Lung microvascular endothelial cell (primary cell): ENCODE measurements at places on chromosomes 12 and 14. TPM values are rescaled to one million over a fixed set of nuclear protein-coding genes. Genes with fewer than 3 reads are reported as not detected.

The KCNH5 gene
- not detected in 2 replicates for total RNA-seq

The NRL gene
- total RNA-seq, result 1.1 and 1.6 TPM in 2 replicates

The PPP2R5C gene
- total RNA-seq, result 59.7 and 65.9 TPM in 2 replicates

The SIX4 gene
- total RNA-seq, result 0.20 and 0.87 TPM in 2 replicates

The WSCD2 gene
- total RNA-seq, result not detected in 2 replicates

GRCh38 chr12:8849876-8850275, 27.5 kb downstream of the A2ML1 start:
- DNase-seq, result no peak

DNA sequence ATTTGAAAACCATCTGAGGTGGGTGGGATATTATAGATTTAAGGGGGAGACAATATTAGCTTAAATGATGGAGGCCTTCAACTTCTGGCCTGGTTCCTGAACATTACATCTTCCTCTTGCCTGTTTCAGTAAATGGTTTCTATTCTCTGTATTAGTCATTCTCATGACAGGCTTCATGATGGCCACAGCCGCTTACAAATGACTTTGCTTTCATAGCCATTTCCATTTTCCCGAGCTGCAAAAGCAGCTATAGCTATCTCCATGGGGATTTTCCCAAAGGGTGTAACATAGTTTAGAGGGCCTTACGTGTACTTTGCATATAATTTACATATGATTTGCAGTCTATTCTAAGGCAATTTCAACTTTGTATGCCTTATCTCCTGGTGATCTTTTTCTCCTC, 121.8 kb downstream of the NRXN3 start:
- DNase-seq, result no peak

DNA sequence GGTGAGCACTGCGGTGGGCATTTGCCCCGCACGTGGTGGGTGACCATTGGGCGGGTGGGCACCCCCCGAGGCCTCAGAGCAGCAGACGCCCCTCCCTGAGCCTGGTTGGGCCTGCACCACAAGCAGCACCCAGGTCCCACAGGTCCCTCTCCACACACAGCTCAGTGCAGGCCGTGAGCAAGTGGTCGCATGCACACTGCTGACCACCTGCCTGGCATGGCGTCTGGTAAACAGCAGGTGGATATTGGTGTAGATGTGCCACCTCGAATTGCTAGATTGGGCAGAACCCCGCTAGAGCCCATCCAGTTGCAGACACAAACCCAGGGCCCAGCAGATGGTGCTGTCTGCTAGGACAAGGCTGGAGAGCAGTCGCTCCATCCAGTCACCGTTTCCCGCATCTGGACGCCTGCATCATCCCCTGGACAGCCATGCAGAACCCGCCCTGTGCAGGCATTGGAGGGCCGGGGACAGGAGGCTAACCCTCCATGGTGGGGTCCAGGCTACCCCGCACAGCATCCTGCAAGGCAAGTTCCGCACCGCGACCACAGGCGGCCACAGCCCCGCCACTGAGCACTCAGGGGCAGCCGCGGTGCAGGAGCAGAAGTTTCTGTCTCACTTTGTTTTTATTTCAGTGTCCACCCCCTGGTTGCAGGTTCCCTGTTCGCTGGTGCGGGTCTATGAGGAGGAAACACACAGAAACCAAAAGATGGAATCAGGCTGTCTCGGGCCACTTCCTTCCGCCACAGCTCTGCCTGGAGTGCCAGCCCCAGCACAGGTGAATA, 45.6 kb upstream of the RIMBP2 start:
- peak; percentile 74 for DNase-seq

DNA sequence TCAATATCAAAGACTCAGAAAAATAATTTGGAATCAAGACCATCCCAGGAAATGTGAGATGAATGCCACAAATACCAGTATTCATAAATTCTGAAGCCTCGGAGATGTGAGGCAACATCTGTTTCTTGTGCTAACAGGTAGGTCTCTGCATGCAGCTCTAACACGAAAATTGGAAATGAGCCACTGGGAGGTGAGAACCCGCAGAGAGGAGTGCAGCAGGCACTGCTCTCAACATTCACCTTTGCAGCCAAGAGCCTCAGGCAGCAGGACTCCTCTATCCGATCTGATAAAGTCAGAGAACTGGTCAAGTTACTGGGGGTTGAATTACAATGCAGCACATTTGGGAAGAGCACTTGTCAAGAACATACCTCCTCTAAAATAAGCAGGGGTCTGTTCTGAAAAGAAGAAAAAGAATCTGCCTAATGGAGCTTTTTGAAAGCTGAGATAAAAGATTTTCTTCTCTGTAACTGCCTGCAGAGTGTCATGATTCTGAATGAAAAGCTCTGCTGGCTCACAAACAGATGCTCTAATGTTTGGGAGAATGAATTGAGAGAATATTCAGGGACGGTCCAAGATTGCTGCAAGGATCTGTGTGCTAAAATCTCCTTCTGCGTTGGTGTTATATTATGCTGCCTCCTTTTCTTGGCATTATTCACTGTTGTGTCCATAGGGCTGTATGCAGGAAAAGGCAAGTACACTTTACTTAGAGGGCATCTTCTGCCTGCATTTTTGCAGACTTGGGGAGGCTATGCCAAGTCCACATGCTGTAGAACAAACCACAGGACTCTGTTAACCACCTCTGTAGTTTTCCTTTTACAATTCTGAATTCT, 209.6 kb upstream of the KRR1 start:
- no peak for DNase-seq

GRCh38 chr14:68785534-68786490, 7.1 kb downstream of the ZFP36L1 start:
- DNase-seq, result peak; percentile 44

- DNase-seq, result peak; percentile 92
These were observed 36.3 kb upstream of the WDR89 start for GRCh38 chr14:63677891-63678379.

DNA sequence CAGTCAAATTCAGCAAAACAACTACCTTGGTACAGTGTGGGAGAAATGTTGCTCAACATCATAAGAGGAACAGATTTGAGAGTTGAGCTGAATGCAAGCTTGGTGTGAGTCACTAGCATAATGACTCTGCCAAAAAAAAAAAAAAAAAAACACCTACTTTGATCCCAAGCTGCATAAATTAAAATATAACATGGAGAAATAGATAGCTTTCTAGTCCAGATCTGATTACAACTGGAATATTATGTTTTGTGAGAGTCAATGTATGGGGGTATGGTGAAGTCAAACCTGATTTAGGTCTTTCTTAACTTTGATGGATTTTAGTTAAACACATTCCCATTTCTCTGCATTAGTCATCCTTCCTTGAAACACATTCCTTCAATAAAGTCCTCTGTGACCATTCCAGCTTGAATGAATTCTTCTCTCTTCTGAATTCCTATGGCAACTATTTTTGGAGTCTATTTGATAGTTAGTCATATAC, 188.1 kb downstream of the SLC5A8 start:
- peak; percentile 67 for DNase-seq

GRCh38 chr12:67958187-67958586, 31.1 kb upstream of the IFNG-AS1 start:
- DNase-seq, result no peak

DNA sequence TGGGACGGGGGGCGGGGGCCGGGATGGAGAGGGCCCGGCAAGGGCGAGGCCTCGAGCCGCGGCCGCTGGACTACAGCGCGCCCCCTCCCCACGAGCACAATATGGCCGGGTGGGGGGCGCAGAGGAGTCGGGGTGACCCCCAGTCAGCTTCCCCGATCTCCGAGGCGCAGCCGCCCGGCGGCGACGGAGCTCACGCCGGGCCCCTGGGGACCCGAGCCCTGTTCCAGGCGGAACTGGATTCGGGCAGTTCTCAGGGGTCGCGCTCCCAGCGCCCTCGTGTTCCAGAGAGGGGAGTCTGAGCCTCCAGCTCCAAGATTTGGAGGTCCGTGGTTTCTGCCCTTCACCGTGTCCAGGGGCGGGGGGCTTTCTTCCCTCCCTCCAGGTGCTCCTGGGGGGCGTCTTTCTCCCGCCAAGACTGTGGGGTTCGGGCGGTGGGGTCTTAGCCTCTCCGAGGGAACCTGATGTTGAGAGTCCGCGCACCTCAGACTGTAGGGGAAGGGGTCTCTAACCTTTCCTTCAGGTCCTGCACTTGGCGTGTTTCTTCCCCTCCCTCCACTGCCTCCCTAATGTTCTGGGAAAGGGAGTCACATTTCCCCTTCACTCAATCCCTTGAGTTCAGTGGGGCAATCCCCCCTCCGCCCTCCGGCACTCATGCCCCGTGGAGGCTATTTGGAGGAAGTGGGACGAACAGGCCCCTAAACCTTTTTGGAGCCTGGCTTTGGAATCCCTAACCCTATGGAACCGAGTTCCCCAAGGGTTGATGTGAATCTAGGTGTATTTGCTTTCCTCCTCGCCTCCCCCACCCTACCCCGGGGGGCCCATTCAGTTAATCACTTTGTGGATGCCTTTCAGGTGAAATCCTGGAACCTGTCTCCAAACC, 584 bp downstream of the ACVR1B start:
- DNase-seq, result no peak

DNA sequence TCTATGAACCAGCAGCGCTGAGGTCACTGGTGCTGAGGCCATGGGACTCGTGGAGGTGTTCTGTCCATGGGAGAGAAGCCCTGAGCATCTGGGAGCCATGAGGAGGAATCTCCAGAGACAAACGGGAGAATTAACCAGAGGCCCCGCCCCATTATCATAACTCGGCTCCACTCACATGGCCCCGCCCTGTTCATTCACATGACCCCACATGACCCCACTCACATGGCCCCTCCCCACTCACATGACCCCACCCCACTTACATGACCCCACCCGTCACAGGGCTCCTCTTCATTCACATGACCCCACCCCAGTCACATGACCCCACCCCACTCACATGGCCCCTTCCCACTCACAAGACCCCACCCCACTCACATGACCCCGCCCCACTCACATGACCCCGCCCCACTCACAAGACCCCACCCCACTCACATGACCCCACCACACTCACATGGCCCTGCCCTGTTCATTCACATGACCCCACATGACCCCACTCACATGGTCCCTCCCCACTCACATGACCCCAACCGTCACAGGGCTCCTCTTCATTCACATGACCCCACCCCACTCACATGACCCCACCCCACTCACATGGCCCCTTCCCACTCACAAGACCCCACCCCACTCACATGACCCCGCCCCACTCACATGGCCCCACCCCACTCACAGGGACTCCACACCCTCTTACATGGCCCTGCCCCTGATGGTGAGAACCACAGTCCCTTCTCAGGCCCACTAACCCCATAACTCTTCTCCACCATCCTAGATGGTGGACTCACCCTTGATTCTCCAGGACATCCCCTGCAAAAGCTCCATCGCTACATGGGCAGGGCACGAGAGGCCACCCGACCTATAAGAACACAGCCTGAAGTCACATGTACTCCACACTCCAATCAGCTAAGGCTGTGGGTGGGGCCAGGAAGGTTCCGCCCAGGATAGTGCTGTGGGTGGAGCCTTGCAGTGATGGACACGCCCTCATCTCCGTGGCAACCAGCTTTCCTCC, 151.1 kb upstream of the SFSWAP start:
- no peak for DNase-seq

- DNase-seq, result peak; percentile 67
These were observed 186.6 kb upstream of the OR4E1 start for GRCh38 chr14:21860172-21860571.

GRCh38 chr14:106808907-106809306, 1282.5 kb downstream of the TMEM121 start:
- no peak for DNase-seq

DNA sequence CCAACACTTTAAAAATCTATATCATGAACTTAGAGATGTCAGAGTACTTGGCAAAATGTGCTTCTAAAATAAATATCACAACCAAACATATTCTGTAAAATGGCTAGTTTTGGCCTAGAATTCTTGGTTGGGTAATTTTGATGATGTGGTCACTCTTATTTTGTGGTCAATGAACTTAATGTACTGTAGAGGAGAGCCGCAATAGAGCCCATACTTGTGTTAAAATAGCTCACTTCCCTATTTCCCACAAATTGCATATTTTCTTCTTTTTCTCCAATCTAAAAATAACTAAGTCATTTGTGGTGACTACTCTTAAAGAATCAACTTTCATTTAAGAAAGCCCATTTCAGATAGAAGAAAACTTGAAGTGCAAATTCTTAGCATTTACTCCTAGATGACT, 619.4 kb downstream of the CCER1 start:
- no peak for DNase-seq

GRCh38 chr14:32208490-32208889, 5.4 kb upstream of the RNU6-8 start:
- DNase-seq, result no peak

- DNase-seq, result no peak
These were observed 9.8 kb downstream of the KMT5A start for GRCh38 chr12:123393747-123394146.

DNA sequence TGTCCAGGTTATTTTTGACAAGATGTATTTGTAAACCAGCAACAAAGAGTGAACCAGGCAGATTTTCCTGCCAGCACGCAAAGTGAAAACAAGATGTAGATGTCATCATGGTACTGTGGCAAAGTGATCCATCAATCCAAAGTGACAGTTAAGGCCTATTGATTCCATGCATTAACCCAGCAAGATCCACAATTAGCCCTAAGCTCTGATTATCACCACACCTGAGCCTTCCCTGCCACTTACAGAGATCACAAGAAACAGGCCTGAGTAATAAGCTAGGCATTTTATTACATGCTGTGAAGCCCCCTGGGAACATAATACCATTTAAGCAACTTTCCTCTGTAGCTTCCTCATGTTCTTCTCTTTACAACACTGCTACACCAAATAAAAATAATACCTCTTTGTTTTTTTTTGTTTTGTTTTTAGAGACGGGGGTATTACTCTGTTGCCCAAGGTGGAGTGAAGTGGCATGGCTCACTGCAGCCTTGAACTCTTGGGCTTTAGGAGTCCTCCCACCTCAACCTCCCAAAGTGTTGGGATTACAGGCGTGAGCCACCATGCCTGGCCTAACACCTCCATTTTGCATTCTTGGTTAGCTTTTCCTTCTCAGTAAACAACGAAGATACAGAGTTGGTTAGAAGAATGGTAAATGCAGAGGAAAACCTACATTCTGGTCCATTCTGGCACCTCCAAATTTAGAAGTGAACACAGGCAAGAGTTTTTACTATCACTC, 85.5 kb downstream of the STON2 start:
- DNase-seq, result no peak
